ENCODE measurements at places on chromosomes 16 and 17. TPM values are rescaled to one million over a fixed set of nuclear protein-coding genes. Genes with fewer than 3 reads are reported as not detected.

The SPIRE2 gene
- 2.2 TPM for polyA plus RNA-seq

The HSPB9 gene
- polyA plus RNA-seq = not detected

The SREBF1 gene
- 71.5 TPM for polyA plus RNA-seq

The WNT9B gene
- polyA plus RNA-seq = not detected

The PIK3R6 gene
- 0.07 TPM for polyA plus RNA-seq

The RPTOR gene
- polyA plus RNA-seq = 11.6 TPM

The DUXB gene
- polyA plus RNA-seq = not detected

The TEX19 gene
- not detected for polyA plus RNA-seq

The PDXDC1 gene
- 45.0 TPM for polyA plus RNA-seq

The ZPBP2 gene
- not detected for polyA plus RNA-seq

The KRTAP4-6 gene
- polyA plus RNA-seq = not detected

The DYNLRB2 gene
- not detected for polyA plus RNA-seq

The CCL18 gene
- polyA plus RNA-seq = not detected

The GAS2L2 gene
- 0.07 TPM for polyA plus RNA-seq

The AIPL1 gene
- not detected for polyA plus RNA-seq

The SLC47A2 gene
- polyA plus RNA-seq = 0.60 TPM

The METTL9 gene
- 62.0 TPM for polyA plus RNA-seq

The ZNF286A gene
- polyA plus RNA-seq = 33.8 TPM

The MYH8 gene
- polyA plus RNA-seq = not detected

The SPECC1 gene
- polyA plus RNA-seq = 27.4 TPM

The ADAP2 gene
- 0.32 TPM for polyA plus RNA-seq

The ADCY7 gene
- polyA plus RNA-seq = 1.9 TPM

The CA5A gene
- not detected for polyA plus RNA-seq

The ZMYND15 gene
- 0.24 TPM for polyA plus RNA-seq

The NUPR1 gene
- 56.1 TPM for polyA plus RNA-seq

The GPR179 gene
- polyA plus RNA-seq = under 0.01 TPM

The REXO5 gene
- polyA plus RNA-seq = 3.9 TPM

The UMOD gene
- polyA plus RNA-seq = not detected

The LDHD gene
- polyA plus RNA-seq = 0.16 TPM

The HEATR3 gene
- polyA plus RNA-seq = 17.3 TPM

Measured in mammary epithelial cell (primary cell).